8988T (cell line): ENCODE measurements at places on chromosomes 7 and 10.

DNA sequence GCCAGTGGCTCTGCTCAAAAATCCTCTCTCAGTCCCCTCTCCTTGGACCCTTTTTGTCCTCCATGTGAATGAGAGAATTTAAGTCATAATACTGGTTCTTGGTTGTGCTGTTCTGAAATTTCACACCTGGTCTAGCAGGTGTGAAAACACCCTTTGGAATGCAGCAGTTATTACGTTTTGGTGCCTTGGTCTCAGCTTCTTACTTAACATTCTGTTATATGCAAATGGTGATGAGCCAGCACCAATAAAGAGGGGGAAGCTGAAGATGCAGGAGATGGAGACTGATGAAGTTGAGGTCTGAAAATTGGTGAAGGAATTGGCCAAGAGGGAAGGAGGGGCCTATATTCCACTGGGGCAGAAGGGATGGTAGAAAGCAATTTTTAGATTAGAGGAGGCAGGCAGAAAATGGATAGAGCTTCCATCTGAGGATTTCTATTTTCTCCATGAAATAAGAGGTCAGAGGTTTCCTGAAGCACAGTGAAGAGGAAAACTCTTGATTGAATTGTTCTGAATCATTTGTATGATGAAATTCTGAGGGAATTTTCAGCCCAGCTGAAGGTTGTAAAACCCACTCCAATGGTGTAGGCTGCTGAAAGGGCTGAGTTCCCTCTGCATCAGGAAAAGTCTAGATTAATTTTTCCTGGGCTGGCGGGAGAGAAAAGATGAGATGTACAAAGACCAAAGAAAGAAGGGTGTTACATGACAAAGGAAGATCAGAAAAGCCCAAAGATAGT lies 94.0 kb upstream of the FAM180A start:
- no peak for DNase-seq

- no peak for DNase-seq
Measured at GRCh38 chr7:132069306-132069705, 507.0 kb downstream of the PLXNA4 start.

GRCh38 chr10:72525689-72526088 lies 100.2 kb downstream of the MICU1 start:
- no peak for DNase-seq

- DNase-seq = no peak
Measured at GRCh38 chr7:158957921-158958491, 101.6 kb downstream of the DYNC2I1 start.

DNA sequence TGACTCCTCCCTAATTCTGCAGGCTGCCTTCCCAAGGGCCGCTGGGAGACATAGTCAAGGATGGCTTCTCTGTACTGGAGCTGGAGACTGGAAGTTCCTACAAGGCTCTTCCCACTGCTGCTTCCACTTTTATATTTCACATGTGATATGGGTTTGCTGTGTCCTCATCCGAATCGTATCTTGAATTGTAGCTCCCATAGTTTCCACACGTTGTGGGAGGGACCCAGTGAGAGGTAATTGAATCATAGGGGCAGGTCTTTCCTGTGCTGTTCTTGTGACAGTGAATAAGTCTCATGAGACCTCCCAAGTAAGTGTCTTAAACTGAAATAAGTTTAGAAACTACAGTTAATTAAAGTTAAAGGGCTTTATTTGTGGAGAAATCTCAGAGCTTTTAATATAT lies 47.0 kb upstream of the BICC1 start:
- DNase-seq = no peak

GRCh38 chr7:83105948-83106347 lies 56.7 kb downstream of the PCLO start:
- no peak for DNase-seq

DNA sequence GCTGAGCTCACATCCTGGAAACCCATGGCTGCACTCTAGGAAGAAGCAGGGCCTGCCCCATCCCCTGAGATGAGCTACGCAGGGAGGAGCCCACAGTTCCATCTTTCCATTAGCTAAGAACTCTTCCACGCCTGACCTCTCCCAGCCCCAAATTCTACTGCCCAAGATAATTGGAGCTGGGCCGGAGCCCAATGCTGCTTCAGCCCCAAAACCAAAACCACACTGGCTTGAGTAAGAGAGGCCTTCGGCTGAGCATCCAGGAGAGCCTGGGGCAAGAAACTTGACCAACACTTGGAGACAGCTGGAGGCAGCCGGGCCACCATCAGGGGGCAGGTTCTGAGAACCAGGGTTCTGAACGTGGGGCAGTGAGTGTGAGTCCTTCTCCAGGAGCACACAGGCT lies 116.1 kb upstream of the ZMIZ1 start:
- no peak for DNase-seq

DNA sequence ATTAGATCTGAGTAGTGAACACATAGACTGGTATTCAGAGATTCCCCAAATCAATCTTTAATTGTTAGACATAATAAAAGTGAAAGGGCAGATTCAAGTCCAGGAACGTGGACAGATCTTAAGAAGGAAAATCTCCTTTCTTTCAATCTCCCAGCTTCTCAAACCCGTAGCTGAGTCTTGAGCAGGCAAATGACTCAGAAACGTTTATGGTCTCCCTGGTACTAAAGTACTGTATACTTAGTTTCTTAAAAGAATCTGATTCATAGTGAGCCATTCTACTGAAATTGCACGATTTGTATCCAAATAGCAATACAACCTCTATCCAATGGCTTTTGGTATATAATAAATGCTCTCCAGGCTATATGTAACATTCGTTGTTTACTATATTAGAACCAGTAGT lies 140.4 kb upstream of the RHEB start:
- DNase-seq = no peak

GRCh38 chr7:25857376-25858067 lies 294.5 kb upstream of the NFE2L3 start:
- DNase-seq = no peak

DNA sequence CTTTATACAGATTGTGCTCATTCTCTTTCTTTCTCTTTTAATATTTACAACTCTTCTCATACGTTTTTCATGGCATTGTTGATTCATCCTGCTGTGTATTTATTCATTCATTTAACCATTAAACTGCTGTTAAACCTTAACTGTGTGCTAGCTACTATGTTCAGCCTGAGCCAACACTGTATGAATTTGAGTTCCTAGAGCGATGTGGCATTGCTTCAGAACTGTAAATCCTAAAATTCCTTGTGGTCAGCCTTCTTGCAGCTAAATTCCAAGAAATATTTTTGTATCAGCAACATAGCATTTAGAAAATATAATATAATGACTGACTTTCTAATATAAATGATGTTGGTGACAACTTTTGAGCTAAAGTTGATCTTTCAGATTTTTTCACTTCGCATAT lies 184.7 kb upstream of the FZD1 start:
- DNase-seq = no peak

GRCh38 chr10:42648512-42648911 lies 10.1 kb upstream of the ZNF33B start:
- DNase-seq = no peak

DNA sequence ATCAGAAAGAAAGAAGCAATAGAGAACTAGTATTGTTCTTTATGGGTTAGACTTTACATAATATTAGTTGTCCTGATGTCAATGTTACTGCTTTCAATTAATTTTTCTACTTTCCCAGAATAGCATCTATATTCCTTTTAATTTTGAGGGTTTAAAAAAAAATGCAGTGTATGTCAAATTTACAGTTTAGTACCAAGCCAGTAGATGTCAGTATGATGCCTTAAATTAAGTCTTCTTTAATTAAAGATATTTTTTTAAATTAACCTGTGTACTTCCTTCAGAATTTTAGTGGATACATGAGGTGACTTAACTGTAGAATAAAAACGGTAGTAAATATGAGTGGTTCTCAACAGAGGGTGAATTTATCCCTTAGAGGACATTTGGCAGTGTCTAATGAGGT lies 35.2 kb upstream of the STOX1 start:
- DNase-seq = no peak

DNA sequence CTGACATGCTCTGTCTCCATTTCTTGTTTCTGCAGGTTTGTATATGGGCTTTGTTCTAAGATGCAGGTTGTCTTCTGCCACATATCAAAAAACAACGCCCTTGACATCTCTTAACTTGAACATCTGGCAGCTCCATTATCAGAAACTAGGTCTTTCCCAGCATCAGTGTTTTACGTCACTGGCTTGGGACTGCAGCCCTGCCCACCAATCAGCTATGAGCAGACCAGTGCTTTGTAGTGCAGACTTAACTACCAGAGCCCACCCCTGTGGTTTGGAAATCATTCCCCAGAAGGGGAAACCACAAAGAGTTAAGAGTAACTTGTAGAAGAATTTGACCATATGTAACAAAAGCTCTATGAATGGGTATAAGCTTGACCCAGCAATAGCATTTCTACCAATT lies 132.4 kb downstream of the SEPTIN14 start:
- DNase-seq = no peak

DNA sequence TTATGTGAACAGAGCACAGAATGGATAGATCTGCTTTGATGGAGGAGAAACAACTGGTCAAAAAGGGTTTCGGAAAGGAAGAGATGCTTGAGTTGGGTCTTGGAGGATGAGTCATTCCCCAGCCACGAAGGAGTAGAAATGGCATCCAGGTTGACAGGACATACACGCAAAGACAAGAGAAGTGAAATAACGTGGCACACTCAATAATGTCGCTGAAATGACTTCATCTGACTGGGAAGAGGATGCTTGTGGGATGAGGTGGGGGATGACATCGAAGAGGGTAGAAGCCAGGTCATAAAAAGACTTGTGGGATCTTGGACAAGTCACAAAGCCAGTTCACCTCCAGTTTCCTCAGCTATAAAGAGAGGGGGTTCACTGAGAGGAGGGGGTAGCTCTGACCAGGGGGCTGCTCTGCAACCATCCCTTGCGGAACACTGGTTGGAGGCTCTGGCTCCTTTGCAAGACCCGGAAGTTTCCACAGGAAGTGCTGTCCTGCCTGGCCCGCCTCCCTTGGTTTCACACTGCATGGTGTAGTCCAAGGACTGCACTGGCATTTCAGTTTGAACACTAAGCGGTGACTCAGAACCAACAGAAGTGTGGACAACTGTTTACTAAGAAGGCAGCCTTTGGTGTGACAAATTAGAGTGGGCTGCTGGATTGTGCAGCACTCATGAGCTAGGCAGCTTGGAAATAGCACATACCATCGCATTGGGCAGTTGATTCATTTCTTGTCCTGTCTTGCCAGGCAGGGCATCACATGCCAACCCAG lies 189.9 kb upstream of the ADO start:
- no peak for DNase-seq

DNA sequence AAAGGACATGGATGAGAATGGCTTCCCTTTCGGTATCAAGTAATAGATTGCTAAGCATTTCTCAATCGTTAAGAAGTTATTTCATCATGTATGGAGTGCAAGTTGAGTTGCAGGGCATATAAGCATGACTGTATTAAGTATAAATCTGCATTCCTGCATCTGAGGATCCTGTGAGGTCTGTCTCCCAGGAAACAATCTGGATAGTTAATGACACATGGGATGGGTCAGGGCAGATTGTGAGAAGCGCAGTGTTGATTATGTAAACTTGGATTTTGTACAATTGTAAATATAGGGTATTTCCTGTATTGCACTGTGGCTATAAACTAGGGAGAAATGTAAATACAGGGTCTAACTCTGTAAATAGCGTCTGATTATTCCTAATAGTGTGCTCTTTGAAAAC lies 102.6 kb downstream of the PLXDC2 start:
- DNase-seq = no peak

- DNase-seq = no peak
Measured at GRCh38 chr7:132979524-132979923, 102.4 kb downstream of the CHCHD3 start.

- DNase-seq = no peak
Measured at GRCh38 chr10:102769375-102770107, 25.8 kb downstream of the WBP1L start.

- no peak for DNase-seq
Measured at GRCh38 chr10:113441220-113441619, 111.6 kb upstream of the HABP2 start.

- DNase-seq = no peak
Measured at GRCh38 chr10:24893127-24893526, 59.3 kb downstream of the PRTFDC1 start.

- no peak for DNase-seq
Measured at GRCh38 chr10:17257466-17258321, 29.7 kb downstream of the VIM start.

DNA sequence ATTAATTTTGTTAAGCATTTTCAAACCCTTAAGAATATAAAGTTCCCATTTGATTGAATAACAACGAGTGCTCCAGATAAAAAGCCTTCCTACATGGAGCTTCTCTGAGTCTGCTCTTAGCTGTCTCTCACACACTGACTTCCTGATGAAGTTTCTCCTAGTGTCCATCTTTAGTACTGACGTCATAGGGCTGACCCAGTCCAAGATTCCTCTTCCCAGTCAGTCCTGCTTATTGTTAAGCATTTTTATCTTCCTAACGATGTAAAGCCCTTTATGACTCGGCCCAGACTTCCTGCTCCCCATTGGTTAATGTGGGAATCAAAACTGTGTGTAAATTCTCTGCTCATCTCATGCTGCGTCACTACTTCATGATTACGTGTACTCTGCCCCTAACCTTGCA lies 398.8 kb downstream of the TFEC start:
- no peak for DNase-seq

- no peak for DNase-seq
Measured at GRCh38 chr10:86756511-86757112, at the start of gene BMPR1A. Gene BMPR1A (plus strand): TSS chr10:86756619. CDS start chr10:86876019, 119,400 bp downstream.

GRCh38 chr7:78852951-78853350 lies 600.5 kb downstream of the MAGI2 start:
- no peak for DNase-seq

GRCh38 chr10:129912166-129912917 lies 51.7 kb downstream of the EBF3 start:
- no peak for DNase-seq

DNA sequence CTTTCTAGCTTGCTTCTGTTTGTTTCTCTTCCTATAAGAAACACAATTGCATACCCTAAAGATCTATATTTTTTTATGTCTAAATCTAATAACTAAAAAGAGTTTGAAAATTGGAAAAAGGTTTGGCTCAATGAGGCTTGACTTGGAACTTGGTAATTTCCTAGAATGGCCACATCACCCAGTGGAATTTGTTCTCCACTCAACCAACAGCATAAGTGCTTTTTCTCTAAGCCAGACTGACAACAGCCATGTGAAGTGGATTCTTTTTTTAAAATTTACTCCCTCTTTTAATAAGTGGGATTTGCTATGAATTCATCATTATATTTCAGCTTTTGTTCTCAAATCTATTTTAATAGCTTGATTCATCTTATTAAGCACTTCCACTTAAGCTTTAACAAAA lies 33.8 kb downstream of the GBF1 start:
- DNase-seq = no peak

- DNase-seq = no peak
Measured at GRCh38 chr10:78828647-78829539, 239.9 kb upstream of the ZMIZ1 start.

DNA sequence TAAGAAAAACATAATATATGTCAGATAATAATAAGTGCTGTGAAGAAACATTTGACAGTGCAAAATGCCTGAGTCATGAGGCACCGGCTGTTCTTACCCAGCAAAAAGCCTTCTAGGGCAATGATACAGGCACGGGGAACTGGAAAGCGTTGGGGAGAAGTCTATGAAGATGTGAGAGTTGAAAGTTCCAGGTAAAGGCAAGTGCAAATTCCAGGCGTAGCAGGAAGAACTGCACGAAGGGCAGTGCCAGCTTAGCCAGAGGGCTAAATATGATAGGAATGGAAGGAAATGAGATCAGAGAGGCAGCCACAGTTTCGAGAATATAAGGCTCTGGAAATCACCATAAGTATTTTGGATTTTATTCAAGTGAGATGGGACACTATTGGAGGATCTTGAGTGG lies 87.0 kb downstream of the IPMK start:
- no peak for DNase-seq
